ENCODE measurements at places on chromosomes 12 and 14.
A peak's percentile ranks its signal among the peaks of the same experiment; 100 is the strongest.

GRCh38 chr12:124429535-124429934 is 134.6 kb downstream of the RFLNA start:
- no peak for DNase-seq

DNA sequence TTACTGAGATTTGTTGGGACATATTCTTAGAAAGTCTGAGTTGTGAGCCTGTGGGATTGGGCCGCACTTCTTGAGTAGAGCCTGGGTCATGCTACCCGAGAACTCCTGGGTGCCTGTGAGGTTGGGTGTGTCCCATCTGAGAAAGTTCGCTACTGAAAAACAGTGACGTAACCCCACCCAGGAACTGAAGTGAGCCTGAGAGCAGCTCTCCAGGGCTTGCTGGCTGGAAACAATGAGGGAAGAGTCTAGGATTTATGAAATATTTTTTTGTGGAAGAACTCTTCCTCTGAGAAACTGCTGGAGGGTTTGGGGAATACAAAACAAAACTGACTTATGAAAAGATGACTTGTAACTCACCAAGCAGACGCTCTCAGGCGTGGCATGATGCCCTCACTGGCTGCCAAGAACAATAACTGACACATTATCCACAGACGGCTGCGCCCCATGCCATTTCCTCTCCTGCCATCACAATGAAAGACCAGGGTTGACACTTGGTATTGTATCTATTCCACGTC is 69.2 kb downstream of the RASSF3 start:
- DNase-seq = no peak

DNA sequence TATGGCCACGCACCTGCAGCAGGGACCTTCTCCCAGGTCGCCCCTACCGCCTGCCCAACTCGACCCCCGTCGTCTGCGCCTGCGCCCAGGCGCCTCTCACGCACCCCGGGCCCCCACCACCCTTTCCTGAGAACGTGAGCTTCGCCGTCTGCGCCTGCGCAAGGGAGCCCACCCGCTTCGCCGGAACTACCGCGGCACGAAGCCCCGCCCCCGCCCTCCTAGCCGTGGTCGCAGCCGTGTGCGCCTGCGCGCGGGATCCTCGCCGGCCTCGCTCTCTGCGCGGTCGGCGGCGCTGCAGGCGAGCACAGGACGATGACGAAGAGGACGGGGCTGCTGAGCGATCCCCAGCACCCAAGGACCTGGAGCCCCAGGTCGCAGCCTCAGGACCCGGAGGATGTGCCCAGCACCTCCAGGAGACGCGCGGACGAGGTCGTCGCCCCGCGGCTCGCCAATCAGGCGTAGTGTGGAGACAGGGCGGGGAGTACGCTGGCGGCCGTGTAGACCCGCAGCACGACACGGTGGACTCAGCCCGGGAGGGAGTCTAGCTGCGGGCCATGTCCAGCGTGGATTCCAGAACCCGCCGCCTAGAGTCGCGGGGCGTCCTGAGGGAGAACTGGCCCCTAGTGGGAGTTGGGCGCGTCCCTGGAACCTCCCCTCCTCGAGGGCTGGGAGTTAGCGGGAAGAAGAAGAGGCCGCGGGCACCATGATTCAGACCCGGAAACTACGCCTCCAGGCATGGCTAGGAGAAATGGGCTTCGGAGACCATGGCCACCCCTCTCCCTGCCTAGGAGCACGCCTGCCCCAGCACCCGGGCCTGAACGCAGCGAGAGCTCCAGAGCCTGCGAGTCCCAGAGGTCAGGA is 1120.8 kb upstream of the TMEM132C start:
- no peak for DNase-seq

DNA sequence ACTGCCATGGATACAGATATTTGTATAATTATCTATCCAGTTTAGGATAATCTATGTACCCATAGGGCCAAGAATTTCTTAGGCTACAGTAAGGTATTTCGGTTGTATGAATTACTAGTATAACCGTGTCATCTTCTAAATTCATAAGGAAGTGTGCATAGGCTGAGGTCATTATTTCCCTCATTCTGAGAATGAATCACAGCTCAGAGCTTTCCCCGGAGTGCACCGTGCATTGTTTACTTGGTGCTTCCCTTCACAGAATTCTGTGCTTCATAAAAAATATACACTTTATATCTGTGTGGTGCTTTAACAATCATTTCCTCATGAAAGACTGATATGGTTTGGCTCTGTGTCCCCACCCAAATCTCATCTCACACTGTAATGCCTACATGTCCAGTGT is 514.1 kb downstream of the ETNK1 start:
- DNase-seq = no peak

DNA sequence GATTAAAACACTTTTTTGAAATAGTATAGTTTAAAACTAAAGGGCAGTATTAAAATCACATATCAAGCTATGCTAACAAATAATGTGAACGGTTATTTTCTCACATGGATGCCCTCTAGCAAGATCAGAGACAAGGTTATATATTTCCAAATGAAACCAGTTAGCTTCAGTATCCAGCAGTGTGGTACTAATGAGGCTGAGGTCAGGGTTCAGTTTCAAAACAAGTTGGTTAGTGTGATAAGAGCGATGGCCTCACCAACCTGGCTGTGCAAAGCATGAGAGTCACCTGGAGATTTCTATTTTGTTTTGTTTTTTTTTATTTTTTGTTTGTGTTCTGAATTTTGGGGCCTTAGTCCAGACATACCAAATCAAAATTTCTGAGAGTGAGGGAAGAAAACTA is 352.2 kb upstream of the KITLG start:
- peak; percentile 9 for DNase-seq

GRCh38 chr12:25320123-25321006 is 69.6 kb upstream of the KRAS start:
- no peak for DNase-seq

- DNase-seq = no peak
Observed at GRCh38 chr12:75965661-75966060, 65.9 kb downstream of the PHLDA1 start.

- no peak for DNase-seq
Observed at GRCh38 chr12:23428758-23429157, 520.7 kb downstream of the SOX5 start.

DNA sequence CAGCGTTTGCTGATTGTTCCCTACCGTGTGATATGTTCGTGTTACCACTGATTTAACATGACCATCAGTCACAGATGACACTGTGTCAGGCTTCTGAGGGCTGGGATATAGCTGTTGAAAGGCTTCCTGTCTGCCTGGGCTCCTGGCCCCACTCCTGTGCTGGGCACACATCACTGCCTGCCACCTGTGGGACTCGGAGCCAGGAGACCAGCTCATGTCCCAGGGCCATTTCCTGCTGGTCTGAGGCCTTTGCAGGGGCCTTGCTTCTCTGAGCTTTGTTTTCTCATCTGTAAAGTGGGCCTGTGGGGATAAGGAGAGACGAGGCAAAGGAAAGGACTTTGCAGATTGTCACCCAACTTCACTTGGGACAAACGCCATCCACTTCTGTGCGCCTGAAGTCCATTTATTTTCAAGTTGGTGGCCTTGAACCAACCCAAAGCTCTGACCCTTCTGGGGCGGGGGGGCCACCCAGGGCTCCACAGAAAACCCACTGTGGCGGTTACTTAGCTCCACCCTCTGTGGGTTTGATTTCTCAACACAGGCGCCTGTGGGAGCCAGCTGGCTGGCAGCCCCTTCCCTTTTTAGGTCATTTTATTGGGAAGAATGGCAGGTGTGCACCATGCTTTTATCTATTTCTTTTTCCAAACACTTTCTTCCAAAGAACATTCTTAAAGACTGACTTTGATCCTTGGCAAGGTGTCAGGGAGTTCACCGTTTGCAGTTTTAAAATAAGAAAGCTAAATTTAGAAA is 54.1 kb downstream of the BEGAIN start:
- no peak for DNase-seq

DNA sequence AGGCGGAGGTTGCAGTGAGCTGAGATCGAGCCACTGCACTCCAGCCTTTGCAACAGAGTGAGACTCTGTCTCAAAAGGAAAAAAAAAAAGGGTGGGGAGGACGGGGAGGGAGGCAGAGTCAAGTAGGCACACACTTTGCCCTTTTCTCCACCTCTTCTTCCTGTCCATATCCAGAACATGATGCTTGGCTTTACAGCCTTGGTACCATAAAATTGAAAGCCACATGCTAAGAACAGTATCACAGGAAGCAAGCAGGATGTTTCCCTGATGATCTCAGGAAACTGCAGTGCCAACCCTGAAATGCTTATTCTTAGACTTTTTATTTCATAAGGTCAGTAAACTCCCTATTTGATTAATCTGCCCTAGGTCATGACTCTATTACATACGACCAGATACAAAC is 32.5 kb upstream of the YAF2 start:
- no peak for DNase-seq

- DNase-seq = peak; percentile 38
Observed at GRCh38 chr12:2796187-2796666, 1.5 kb downstream of the FKBP4 start.
